ENCODE measurements at places on chromosomes 11 and 22.

DNA sequence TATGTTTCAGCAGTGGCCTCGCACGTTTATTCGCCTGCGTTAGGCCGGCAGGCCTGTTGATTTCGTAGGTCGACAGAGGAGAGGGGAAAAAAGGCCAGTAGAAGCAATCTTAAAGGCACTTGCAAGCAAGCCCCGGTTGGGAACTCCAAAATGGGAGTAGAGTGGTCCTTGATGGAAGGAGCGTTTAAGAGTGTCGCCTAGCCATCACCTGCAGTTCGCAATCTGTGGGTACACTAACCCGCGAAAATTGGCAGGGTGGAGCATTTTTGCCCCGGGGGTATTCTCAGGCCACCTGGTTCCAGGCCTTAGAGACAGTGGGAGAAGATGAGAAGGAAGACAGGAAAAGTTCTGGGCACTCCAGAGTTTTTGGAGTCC lies 1.1 kb downstream of the EWSR1 start:
- DNase-seq, result no peak

DNA sequence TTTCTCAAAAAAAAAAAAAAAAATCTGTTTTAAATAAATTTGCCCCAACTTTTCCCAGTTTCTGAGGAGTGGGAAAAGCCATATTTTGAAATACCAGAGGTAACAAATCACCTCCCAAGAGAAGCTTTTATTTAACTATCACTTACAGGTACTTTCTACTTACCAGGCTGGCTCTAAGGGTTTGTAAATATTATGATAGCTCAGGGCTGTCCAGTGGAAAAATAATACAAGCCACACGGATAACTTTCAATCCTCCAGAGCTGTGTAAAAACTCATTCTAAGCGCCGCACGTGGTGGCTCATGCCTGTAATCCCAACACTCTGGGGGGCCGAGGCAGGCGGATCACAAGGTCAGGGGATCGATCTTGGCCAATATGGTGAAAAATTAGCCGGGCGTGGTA lies 5.6 kb upstream of the SEC14L4 start:
- no peak for DNase-seq

GRCh38 chr11:31725176-31725575 lies 85.9 kb downstream of the PAX6 start:
- no peak for DNase-seq

- DNase-seq, result no peak
These were observed 273.5 kb upstream of the MPPED2 start for GRCh38 chr11:30859669-30860068.

GRCh38 chr11:1401171-1401445 lies 11.4 kb downstream of the BRSK2 start:
- DNase-seq, result no peak

GRCh38 chr11:13316528-13316961 lies 39.0 kb downstream of the BMAL1 start:
- no peak for DNase-seq

DNA sequence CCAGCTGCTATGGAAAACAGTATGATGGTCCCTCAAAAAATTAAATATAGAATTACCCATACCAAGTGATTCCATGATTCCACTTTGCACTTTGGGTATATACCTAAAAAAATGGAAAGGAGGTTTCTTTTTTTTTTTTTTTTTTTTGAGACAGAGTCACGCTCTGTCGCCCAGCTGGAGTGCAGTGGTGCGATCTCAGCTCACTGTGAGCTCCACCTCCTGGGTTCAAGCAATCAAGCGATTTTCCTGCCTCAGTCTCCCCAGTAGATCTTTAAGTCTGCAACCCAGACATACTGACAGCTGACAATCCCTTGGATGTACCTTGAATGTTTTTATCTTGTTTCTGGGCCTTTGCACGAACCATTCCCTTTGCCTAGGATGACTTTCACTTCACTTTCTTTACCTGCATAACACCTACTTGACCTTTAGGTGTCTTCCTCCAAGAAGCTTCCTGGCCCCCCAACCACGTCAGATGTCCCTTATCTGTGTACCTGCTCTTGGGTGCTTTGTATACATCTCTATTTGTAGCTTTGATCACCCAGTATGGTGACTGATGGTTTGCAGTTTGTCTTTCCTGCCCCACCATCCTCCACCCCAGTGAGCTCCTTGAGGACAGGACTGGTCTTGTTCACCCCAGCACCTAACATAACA lies 11.6 kb downstream of the UCP3 start:
- DNase-seq, result no peak

GRCh38 chr22:30396871-30397655 lies at the start of gene SEC14L2:
Gene SEC14L2 (plus strand): TSS chr22:30397018. CDS start chr22:30397117, 99 bp downstream.
- DNase-seq, result no peak

- DNase-seq, result no peak
These were observed 13.2 kb downstream of the PICK1 start for GRCh38 chr22:38070250-38070921.

DNA sequence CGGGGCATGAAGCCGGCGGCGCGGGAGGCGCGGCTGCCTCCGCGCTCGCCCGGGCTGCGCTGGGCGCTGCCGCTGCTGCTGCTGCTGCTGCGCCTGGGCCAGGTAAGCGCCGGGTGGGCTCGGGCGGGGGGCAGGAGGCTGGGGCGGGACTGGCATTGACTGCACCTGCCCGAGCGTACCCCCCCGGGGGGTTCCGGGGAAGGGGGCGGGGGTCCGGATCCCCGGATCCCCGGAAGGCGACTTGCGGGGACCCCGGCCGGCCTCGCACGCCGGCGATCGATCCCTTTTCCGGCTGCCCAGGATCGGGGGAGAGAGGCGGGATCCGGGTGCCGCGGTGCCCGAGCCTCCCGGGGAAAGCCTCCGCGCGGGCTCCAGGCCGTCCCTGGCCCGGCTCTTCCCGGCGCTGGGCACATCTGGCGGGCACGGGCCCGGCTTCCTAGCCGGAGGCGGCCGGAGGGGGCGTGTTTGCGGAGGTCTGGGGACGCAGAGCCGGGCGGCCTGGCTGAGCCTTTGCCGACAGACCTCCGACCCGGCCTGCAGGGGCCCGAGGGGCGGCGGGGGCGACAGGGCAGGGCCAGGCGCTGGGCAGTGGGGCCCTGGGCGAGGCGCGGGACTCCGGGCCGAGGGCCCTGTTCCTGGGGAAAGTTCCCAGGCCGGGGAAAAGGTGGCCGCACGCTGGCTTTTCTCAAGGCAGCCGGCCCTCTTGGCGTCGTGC lies 705 bp downstream of the PTPRJ start:
- DNase-seq, result no peak

- DNase-seq, result no peak
These were observed 214.5 kb upstream of the UBASH3B start for GRCh38 chr11:122440811-122441665.

- no peak for DNase-seq
These were observed 184.2 kb downstream of the SBF2 start for GRCh38 chr11:10109806-10110205.

DNA sequence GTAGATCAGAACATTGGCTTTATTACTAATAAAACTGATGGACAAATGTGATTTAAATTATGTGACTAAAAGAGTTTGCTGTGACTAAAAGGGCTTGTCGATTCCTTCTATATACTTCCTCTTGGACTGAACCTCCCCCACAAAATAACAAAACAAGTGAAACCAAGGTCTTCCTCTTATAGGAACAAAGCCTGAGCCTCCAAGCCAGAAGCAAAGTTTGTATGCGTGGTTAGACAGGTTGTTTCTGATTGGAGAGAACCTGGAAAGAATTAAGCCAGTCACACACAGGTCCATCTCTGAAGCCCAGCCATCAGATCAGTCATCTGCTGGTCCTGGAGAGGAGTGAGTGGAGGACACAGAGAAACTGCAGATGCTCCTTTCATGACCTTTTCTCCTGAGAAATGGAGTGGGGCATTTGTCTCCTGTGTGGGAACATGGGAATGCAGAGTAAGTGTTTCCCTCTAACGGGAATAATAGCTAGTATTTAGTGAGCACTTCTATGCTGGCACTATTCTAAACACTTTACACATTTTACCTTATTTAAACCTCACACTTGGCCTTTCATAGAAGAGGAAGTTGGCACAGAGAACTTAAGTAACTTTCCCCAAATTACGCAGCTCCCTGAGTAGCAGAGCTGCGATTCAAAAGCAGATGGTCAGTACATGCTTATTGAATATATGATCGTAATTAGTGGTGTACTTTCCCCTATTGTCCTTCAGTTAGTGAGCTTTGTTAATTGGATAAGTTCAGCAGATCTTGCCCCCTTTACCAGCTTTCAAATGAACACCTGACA lies 77.1 kb downstream of the UVRAG start:
- no peak for DNase-seq

DNA sequence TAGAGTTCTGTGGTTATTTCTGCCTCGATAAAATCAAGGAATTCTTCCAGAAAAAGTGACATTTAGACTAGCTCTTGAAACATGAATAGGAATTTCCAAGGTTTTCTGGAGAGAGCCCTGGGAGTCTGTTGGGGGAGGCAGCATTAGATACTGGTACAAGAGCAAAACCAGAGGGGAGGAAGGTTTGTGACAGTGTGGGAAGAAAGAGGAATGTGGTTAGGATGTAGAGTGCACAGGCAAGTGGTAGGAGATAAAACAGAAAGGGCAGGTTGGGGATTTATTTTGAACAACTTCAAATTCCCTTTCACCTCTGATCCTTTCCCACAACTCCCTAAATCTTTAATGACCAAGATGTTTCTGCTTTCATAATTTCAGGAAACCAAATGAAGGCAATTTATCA lies 588.4 kb downstream of the METTL15 start:
- DNase-seq, result no peak

DNA sequence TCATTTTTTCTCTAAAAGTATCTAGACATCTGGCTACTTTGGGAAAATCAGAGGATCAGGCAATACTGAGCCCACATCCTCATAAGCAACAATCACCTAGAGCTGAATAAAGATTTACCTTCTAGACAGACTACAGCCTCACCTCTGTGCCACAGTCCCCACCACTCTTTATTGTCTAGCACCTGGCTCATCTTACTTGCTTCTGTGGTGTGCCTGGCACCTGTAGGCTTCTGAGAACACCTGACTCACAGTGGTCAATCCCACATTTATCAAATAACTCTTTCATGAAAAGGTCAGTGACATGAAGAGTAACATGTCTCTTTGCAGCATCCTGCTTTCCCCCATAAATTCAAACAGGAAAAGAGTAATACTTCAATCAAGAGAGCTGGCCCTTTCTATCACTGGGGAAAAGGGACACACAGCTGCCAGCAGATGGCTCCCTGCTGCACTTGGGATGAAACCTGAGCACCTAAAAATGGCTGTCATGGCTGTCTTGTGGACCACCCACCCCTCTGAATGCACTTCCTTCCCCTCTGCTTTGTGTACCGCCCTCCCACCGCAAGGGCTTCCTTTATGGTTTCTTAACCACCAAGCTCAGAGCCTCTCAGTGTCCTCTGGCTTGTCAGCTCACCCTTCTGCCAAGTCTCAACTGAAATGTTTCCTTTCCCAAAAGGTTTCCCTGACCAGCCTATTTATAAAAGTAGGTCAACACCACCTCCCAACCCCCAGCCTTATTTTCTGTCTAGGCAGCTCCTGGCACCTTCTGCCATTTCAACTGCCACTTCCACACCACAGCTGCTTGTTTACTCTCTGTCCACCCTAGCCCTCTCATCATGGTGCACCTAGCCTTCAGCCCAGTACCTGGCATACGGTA lies 9.3 kb downstream of the TFIP11 start:
- DNase-seq, result no peak

DNA sequence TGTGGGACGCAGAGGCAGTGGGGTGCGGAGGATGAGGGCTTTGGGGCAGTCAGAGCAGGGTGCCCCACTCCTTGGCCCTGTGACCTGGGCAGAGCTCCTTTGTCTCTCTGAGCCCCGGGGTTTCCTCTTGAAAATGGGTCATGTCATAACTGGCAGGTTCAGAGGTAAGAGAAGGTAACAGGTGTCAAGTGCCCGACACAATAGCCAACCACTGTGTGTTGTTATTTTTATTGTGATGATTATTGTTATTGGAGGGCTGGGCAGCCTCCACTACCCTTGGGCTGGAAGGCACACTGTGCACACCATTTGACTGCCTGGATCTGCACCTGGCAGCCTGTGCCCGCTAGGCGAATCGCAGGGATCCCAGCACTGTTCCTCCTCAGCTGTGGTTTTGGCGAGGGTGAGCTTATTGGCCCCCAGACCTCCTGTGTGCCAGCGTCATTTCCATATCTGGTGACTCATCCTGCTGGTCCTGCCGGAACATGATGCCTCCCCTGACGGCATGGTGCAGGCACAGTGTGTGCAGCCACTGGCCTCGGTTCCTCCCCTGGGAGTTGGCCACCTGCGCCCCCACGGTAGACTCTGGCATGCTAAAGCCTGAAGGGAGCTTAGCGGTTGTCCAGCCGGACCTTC lies 15.4 kb upstream of the SOX10 start:
- no peak for DNase-seq

DNA sequence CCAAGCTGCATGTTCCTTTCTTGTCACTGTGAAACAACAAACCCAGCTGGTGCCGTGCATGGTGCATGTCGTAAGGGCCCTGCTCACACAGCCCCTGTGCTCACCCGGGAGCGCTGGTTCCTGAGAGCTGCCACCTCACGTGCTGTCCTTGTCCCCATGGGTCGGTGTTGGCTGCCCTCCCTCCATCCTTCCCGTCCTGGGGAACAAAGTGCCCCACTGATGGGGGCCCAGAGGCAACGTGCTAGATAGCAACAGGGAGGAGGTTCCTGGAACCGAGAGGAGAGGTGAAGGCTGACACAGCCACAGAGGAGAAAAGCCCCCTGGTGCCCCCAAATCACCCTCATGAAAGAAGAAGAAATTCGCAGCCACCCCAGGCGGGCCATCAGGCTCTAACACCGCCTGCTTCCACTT lies 56.6 kb upstream of the SLC22A12 start:
- DNase-seq, result no peak

GRCh38 chr11:116638463-116638862 lies 134.3 kb downstream of the BUD13 start:
- DNase-seq, result no peak

Data from SIG-M5 (cell line).